ENCODE measurements at places on chromosomes 16 and 17.

GRCh38 chr17:53724726-53725125 is 98.0 kb upstream of the KIF2B start:
- no peak for DNase-seq

- no peak for DNase-seq
Measured at GRCh38 chr17:65400701-65401100, 160.7 kb downstream of the AXIN2 start.

GRCh38 chr16:83397601-83398291 is 410.0 kb upstream of the HSBP1 start:
- DNase-seq = no peak

DNA sequence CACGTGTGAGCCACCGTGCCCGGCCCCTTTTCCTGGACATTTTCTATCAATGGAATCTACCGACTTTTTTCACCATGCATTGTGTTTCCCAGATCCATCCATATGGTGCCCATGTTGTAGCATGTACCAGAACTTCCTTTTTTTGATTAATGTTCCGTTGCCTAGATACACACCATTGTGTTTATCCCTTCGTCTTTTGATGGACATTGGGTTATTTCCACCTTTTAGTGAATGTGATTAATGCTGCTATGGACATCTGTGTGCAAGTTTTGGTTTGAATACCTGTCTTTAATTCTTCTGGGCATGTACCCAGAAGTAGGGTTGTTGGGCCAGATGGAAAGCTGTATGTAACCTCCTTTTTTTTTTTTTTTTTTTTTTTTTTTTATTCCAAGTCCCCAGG is 79.8 kb downstream of the NT5M start:
- DNase-seq = no peak

DNA sequence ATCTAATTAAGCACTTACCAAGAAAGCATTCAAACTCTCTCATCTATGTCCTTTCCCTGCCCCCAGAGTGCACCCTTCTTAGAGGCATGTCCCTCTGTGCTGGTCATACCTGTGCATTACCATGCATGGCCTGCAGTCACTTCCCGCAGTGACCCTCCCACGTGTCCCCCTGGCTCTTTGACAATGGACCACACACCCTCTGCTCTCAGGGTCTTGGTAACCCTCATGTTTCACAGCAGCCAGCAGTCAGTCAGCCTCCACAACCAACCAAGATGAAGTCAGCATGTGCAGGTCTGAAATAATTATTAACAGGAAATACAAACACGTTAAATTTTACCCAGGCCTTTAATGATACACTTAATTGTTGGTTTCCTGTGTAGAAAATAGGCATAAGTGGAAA is 10.1 kb downstream of the KRT33A start:
- no peak for DNase-seq

GRCh38 chr16:51545951-51546350 is 394.9 kb upstream of the SALL1 start:
- no peak for DNase-seq

DNA sequence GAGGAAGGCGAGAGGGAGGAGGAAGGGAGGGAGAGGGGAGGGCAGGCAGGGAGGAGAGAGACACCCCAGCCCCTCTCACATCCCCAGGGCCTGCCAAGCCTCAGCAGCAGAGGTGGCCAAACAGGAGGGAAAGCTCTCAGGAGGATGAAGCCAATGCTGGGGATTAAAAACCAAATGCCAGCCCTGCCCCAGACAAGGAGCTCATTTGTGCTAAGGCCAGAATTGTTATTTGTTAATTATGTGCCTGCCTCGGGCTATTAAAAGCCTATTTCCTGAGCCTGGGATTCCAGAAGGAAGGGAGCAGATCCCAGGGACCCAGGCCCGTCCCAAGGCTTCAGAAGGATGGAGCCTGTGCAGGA is 27.9 kb upstream of the GINS2 start:
- no peak for DNase-seq

DNA sequence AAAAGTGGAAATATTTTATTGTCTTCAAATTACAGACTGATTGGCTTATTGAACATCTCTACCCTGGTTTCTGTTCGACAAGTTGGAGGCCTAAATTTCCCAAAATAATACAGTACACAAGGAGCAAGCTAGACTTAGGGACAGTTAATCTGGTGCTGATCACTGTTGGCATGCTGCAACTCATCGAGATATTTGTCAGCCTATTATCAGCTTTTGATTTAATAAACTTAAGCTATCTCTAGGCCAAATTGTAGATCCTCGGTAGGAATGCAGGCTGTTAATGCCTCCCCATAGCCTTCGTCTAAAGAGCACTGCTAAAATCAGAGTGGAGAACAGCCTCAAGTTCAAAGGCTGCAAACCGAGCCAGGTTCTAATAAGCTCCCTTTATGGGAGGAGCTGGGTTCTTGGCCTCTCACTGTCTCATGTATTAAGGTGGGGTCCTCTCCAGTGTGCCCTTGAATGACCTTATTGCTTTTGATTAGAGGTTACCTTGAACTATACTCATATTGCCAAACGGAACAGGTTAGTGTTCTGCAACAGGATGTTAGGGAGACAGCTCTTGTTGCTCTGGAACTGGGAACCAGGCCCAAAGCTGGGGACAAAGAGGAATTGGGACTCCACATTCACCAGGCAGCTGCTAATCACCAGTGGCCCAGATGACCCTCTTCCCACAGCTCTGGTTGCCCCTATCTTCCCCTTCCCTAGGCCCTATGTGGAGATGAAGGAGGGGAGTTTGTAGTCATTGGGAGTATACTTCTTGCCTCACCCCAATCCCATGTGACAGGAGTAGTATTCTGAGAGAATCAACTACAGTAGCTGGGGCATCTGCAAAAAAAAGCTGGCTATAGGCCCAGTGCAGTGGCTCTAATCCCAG is 69.5 kb upstream of the NOL11 start:
- no peak for DNase-seq

DNA sequence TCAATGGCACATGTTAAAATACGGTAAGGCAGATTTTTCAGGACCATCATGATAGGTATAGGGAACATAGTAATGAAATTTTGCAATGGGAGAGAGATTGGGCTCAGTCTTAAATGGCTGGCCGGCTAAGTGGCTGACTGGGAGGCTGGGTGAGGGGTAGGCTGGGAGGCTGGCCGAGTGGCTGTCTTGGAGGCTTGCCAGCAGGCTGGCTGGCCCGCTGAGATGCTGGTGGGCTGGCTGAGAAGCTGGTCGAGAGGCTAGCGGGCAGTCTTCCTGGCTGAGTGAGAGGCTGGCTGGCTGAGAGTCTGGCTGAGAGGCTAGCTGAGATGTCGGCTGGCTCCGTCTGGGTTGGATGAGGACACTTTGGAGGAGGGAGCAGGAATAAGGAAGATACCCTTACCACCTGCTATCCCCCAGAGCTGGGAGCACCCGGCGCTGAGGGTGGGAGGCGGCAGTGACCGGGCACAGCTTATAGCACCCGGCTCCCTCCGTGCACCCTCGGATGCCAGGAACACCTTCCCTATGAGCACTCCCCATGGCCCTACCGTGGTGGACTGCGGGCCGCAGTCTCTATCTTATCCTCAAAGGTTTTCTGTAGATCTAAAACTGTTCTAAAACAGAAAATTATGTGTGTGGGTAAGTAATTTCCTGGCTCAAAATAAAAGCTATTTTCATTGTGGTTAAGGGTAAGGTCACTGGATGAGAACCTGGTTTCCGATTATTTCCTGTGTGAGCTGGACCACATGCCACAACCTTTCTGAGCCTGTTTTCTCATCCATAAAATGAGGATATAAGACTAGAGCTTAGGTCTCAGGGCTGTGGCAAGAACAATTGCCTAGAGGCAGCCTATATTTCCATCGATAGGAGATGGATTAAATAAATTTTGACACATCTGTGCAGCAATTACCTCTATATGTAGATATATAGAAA is 34.5 kb upstream of the TMC5 start:
- DNase-seq = no peak
